Stimulated activated CD8-positive, alpha-beta memory T cell treated with anti-CD3 and anti-CD28 coated beads, Interleukin-7, amount 100 ng/mL, for 4 hours (primary cell): ENCODE measurements at places on chromosomes 2 and 18.

- no peak for DNase-seq
Measured at GRCh38 chr18:67670024-67670543, 153.6 kb upstream of the DSEL start.

DNA sequence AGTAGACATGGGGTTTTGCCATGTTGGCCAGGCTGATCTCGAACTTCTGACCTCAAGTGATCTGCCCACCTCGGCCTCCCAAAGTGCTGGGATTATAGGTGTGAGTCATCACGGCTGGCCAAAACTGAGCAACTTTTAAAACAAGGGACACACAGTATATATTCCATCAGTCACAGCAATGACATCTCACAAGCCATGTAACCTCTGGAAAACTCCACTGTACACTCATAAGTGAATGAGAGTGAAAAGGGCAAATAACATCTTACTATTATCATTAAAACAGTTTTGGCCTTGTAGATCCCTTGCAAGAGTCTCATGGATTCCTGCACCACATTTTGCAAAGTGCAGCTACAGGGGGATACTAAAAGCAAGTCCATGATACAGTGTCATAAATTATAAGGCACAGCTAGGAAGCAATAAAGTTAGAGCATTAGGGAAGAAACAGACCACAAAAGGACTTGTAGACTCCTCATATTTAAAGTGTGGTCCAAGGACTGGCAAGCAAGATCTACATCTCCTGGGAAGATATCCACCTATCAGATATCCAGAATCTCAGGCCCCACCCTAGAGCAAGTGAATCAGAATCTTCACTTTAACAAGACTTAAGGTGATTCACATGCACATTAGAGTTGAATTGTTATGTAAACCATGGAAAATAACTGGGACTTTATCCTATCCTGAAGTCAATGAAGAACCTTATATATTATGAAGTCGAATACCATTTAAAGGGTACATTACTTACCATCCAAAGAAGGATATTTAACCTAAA lies 5.7 kb downstream of the SMC6 start:
- no peak for DNase-seq

DNA sequence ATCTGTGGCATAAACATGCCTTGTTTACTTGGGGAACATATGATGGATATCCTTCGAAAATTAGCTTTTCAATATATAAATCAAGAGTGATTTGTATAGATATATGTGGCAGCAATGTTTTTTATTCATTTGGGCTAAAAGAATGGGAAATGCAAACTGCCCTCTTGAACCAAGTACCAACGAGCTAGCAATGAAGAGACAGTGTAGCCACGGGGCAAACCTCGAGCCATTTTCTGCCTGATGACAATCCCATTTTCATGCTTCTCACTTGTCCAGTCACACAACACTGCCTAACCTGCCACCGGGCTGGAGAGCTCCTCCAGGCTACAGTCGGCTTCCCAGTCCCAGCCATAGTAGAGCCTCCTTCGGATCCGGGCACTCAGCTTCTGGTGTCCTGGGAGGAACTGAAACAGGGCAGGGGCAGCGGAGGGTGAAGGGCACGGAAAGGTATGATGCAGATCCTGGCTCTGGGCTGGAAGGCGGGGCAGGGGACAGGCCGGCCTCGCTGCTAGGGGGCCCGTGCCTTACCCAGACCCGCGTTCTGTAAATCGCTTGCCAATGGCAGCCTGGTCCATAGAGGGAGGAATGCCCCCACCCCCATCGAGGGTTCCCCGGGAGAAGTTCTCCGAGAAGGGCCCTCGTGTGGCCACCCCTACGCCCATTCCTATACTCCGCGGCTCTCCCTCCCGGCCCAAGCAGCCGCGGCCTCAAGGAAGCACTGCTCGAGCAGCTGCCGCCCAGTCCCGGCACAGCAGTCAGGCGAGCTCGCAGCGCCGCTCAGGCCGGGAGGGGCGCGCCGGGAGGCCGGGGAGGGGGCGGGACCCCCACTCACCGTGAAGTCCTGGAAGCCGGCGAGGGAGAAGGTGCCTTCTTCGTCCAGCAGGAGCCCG lies 552 bp downstream of the CNPPD1 start:
- no peak for DNase-seq

DNA sequence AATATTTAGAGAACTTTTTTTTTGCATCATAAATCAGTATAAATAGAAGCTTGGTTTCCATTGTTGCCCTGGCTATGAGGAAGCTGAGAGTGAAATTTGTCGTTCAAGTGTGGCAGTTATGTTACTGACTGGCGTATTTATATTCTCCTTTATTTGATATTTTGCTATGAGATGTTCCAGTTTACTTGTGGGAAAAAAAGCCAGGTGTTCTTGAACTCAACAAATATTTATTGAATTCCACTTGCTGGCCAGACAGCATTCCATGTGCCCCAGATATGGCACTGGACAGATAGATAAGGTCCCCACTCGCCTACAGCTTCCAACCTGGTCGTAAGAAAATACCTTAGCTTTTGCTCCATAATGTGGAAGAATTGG lies 44.7 kb downstream of the NEDD4L start:
- DNase-seq, result no peak

DNA sequence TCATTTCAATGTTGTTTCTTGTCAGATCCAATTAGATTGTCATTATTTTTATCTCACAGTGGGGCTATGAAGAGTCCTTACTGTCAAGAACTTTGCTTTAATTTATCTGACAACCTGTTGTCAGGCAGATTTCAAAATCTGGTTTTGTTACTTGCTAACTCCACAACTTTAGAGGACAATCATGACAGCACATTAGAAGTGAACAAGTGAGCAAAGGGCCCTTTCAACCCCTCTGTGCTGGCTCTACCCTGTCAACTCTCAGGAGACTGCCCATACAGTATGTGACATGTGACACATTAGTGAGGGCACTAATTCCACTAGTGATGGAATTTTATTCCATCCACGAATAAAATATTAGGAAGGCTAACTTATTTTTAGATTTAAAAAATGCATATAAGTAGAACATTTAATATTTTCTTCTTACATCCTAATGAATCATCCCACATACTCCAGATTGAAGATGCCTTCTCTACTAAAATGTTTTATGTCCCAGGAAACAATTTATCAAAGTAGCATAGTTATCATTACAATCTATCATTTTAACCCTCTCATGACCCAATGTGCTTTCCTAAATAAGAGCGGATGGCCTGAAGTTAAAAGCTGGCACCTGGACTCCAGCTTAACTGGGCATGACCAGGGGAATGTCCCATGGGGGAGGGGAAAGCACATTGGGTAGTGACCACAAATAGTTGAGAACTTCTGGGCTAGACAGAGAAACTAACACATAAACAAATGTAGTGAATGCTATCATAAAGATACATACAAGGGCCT lies 97.6 kb upstream of the PPP1CB start:
- DNase-seq, result no peak

GRCh38 chr2:183948861-183949260 lies 649.5 kb upstream of the ZNF804A start:
- DNase-seq, result no peak
